ENCODE measurements at places on chromosomes 11 and 22.
A peak's percentile ranks its signal among the peaks of the same experiment; 100 is the strongest.

GRCh38 chr11:64719406-64719805 is 3.6 kb downstream of the NRXN2 start:
- no peak for DNase-seq

- DNase-seq = peak; percentile 73
Measured at GRCh38 chr22:37752189-37753087, 55.3 kb upstream of the GCAT start.

GRCh38 chr11:68743539-68743938 is 7.8 kb downstream of the TESMIN start:
- DNase-seq = no peak

DNA sequence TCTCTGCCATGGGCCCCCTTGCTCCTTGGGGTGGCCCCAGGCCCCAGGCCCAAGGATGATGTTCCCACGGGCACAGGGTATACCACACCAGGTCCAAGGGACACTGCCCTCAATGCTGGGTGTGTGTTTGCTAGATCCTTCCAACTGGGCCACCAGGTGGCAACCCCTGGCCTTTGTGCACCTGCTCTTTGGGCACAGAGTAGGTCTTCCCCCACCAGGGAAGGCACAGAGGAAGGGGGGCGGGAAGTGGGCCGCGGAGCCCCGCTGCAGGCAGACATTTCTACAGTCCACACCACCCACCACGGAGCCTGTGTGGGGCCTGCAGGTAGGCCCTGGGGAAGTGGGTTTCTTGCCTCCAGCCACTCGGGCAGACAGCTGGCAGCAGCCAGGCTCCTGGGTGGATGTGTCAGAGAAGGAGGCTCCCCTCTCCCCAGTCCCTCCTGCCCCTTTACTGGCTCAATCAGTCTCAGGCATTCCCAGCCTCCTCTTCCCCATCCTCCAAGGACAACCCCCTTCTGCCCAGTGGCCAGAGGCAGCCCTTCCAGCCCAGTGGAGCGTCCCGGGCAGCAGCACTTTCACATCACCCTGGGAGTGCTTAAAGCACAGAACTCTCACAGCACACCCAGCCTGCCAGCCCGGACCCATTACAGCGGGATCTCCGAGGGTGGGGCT is 21.6 kb downstream of the MAFF start:
- no peak for DNase-seq

DNA sequence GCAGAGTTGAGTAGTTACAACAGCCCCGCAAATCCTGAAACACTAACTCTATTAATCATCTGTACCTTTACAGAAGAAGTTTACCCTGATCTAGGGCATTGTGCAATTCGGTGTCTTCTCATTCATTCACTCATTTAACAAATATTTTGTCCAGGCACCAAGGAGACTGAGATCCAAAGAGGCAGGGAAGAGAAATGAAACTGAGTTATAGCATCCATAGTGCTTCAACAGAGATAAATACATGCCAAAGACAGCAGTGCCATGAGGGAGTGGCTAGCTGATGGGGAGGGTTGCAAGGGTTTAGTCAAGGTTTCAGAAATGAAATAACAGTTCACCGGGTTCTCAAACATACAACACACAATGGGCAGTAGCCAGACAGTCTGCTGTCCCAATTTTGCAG is 40.2 kb upstream of the MTNR1B start:
- DNase-seq = no peak

DNA sequence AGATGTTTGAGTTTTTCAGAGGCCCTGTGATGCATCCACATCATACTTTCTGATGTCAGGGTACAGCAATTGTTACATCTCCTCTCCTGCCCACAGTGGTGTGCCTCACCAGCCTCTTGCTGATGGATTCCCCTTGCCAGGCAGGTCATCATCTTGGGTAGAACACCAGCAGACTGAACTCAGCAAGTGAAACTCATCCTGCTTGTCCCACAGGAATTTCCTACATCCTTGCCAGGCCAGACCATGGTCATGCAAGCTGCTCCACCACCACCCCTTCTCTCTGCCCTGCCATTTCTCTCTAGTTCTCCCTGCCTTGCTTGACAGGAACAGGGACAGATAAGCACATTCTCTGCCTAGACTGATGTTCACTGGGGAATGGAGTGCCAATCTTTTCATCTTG is 85.9 kb downstream of the PAX6 start:
- DNase-seq = no peak

- no peak for DNase-seq
Measured at GRCh38 chr11:45024316-45024715, 73.6 kb upstream of the TP53I11 start.

GRCh38 chr22:45867118-45867905 is 109.7 kb downstream of the WNT7B start:
- no peak for DNase-seq

DNA sequence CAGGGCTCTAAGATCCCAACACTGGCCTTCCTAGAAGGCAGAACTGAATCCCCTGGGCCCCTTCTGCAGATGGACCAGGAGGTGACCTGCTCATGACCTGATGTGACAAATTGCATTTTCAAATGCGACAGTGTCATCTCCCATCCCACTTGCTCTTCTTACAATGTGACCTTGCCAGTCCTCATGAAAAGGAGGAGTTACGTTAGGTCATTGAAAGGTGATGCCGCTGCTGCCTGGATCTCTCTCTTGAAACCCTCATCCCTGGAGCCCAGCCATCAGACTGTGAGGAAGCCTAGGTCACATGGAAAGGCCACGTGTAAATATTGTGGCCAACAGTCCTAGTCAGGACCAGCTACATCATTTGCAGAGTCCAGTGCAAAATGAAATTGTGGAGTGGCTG is 5.7 kb upstream of the C1QTNF4 start:
- no peak for DNase-seq

GRCh38 chr11:98771791-98772190 is 249.0 kb upstream of the CNTN5 start:
- DNase-seq = peak; percentile 51

GRCh38 chr22:27397954-27398342 is 403.6 kb downstream of the MN1 start:
- DNase-seq = no peak

DNA sequence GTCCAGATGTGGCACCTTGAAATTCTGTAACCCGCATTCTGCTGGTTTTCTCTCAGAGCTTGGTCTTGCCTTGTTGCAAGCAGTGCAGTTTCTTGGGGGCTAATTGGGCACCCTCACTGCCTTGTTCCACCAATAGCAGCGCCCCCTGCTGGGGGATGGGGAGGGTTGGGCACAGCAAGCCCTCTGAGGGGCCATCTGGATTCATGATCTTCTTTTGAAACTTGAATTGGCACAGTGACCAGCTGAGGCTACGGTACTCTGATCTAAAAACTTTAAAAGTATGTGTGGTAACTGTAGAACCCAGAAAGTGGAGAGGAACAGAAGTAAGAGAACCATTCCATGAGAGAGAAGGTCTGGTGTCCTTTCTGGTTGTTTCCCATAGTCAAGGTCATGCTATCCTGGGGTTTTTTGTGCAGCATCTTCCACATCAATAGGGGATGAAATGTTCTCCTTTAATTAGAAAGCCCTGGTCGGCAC is 64.2 kb downstream of the MED15 start:
- DNase-seq = no peak

DNA sequence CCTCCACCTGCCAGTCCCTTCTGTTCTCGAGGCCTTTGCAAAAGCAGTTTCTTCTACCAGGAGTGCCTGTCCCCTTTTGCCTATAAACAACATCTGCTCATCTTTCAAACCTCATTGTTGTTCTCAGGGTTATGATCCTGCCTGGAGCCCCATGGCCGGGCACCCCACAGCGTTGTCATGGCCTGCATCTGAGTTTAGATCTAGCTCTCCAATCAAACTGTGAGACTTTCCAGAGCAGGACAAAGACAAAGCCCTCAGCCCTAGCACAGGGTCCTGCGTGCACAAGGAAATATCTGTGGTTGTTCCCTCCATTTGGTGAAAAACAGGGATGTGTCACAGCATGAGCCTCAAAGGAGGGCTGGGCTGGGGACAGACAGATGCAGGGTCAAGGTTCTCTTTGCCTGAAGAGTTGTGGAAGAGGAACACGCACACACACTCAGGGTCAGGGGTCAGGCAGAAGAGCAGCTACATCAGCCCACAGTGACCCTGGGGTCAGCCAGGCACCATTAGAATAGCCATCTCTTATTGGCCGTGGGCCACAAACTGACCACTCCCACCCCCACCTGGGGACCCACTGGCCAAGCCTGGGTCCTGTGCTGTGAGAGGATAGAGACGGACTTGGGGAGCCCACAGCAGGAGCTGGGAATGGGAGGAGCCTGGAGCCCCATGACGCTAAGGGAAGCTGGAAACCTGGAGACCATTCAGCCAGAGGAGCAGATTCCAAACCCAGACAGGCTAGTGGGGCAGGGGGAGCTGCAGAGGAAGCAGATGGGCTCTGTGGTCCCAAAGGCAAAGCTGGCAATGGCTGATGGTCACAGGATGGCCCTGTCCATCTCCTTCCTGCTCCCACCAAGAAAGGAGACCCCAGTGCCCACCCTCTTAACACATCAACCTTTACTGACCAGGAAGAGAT is 99.4 kb downstream of the PDE2A start:
- DNase-seq = no peak

DNA sequence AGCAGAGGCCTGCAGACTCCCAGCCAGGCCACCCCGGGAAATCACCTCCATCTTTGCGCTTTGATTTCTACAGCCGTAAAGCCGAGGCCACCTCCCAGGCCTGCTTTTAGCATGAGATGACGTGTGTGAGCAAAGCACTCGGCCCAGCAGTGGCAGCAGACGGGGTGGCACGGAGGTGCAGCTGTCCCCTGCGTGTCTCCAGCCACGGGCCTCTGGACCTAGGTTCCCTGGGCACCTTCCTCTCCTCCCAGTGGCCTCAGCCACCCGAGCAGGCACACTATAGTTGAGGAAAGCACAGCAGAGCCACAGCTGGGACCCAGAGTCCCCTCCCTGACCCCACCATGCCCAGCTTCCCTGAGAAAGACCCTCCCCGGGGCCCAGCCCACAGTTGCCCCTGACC is 15.9 kb downstream of the GNAZ start:
- DNase-seq = no peak

DNA sequence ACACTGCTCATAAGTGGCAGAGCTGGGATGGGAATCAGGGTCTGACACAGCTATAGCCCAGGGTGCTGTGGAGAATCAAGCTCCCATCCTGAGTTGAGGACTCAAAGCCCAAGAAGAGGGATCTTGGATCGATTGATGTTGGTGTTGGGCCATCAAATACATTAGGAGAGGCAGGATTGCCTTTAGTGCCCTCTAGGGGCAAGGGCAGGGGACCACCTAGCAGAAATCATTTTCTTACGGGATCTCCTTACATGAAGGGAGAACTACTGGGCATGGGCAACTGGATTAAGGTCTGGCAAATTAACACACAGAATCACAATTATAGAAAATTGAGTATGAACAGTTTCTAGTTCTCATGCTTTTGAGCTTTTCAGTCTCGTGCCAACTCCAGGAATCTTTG is 24.9 kb upstream of the EMSY start:
- no peak for DNase-seq

DNA sequence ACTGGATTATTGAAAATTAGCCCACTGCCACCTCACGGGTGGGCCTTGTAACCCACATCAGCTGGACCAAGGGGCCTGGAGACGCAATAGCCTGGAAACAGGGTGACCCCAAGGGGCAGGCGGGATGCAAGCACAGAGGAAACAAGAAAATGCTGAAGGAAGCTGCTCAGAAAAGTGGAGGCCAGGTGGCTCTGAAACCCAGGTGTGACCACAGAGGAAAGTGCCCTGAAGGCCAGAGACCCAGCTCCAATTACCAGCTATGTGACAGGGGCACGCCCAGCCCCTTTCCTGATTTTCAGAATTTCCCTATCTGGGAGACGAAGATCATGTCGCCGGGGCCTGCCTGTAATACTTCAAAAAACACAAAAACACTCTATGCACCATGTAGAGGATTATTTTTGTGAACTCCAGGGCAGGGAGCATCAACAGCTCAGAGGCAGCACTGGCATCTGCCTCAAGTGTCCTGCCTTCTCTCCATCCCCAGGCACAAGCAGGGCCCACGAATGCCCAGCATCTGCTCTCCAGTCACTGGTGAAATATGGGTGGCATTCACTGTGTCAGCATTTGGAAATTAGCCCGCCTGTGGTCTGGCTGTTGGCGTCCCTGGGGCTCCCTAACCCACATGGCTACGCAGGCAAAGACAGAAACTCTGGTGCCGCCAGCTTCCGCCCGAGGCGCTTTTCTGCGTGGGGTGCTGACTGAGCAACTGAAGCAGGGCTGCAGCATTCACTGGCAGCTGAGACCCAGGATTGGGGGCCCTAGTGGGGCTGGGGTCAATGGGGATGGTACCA is 6.3 kb downstream of the KCNJ1 start:
- DNase-seq = no peak

DNA sequence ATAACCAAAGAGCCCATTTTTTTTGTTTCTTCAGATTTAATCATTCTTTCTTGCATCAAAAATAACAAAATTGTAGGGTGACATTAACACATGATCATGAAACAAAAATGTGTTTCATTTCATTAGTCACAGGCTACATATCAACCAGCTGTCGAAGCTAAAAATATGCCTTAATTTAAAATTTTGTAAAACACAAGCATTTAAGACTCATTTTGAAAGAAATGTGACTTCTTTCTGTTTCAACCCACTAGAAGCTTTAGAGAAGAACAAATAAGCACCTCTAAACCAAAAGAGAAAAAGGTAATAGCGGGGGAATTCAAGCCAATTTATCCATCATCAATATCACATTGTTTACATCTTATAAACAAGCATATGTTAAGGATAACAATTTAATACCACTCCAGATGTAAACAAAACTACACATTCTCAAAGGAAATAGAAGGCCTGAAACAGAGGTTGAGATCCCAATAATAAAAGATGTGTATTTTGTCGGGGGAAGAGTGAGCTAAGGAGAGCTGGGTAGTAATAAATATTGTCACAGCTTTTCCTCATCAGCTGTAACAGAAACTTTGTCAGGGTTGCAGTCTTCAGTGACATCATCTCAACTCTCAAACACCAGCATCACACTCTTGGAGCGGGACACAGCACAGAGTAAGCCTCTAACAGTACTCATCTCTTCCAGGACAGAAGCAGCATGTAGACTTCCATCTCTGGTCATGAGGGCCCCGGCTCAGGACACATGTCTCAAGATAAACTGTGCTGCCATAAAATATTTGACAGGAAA is 42.0 kb downstream of the ALG9 start:
- DNase-seq = no peak

GRCh38 chr11:126627421-126627820 is 271.9 kb downstream of the ST3GAL4 start:
- DNase-seq = no peak

DNA sequence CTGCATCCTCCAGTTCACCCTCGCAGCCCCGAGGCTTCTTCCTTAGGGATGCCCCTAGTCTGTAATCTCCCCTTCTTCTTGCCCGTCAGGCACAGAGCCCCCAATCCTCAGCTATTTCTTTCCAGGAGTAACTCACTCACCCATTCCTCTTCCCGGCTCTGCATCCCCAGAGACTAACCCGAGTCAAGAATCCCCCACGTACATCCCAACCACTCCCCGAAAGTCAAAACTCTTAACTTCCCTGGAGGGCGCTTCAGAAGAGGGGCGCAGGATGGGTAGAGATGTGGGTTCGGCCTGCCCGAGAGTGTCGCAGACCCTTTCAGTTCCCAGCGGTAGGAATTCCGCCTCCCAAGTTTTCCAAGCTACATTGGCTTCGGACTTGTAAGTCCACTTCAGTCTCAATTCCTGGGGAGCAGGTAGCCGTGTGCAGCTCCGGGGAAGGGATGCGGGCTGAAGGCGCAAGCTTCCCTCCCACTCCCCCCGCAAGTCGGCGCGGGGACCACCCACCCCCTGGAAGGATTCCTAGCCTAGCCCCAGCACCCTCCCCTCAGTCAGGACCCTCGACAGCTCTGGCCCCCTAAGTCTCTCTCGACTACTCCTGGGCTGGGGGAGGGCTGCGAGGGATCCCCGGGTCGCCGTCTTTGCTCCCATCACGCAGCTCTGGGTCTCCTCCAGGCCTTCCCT is 871 bp downstream of the BDNF start:
- no peak for DNase-seq

- DNase-seq = no peak
Measured at GRCh38 chr22:20964090-20964798, 2.8 kb upstream of the AIFM3 start.
